ENCODE measurements at places on chromosomes 7 and 10.

DNA sequence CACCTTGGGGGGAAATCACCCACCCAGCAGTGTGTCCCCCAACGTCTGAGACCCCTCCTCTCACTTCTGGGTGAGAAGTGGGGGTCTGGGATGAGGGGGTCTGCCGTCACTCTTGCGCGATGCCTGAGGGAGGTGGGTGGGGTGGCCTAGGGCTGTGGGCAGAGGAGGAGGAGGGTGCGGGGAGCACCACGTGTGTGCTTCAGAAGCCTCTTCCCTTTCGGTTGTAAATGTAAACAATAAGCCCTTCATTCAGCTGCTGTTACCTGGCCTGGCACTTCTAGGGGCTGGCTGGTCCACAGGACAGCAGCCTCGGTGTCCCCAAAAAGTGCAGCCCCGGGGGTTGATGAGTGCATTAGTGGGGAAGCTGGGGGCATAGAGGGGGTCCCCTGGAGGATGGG, 1.3 kb downstream of the CLIP2 start:
- no peak for DNase-seq

DNA sequence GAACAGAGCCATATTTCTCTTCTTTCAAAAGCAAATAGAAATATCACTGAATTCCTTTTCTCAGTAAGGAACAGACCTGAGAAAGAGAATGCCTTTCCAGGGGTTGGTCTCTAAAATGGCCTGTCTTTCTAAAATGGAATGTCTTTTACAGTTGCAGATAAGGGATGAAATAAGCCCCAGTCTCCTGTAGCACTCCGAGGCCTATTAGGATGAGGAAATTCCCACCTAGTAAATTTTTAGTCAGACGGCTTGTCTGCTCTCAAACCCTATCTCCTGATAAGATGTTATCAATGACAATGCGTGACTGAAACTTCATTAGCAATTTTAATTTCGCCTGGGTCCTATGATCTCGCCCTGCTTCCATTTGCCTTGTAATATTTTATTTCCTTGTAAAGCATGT, 2.9 kb upstream of the EFCAB10 start:
- DNase-seq, result no peak

GRCh38 chr10:18683427-18683826, 24.2 kb downstream of the ARL5B start:
- DNase-seq, result no peak

GRCh38 chr10:110725801-110726630, 81.9 kb downstream of the RBM20 start:
- DNase-seq, result no peak

- no peak for DNase-seq
Observed at GRCh38 chr7:128422037-128422436, 12.3 kb upstream of the IMPDH1 start.

GRCh38 chr10:46525177-46525823, 31.2 kb downstream of the GPRIN2 start:
- DNase-seq, result peak; percentile 22

DNA sequence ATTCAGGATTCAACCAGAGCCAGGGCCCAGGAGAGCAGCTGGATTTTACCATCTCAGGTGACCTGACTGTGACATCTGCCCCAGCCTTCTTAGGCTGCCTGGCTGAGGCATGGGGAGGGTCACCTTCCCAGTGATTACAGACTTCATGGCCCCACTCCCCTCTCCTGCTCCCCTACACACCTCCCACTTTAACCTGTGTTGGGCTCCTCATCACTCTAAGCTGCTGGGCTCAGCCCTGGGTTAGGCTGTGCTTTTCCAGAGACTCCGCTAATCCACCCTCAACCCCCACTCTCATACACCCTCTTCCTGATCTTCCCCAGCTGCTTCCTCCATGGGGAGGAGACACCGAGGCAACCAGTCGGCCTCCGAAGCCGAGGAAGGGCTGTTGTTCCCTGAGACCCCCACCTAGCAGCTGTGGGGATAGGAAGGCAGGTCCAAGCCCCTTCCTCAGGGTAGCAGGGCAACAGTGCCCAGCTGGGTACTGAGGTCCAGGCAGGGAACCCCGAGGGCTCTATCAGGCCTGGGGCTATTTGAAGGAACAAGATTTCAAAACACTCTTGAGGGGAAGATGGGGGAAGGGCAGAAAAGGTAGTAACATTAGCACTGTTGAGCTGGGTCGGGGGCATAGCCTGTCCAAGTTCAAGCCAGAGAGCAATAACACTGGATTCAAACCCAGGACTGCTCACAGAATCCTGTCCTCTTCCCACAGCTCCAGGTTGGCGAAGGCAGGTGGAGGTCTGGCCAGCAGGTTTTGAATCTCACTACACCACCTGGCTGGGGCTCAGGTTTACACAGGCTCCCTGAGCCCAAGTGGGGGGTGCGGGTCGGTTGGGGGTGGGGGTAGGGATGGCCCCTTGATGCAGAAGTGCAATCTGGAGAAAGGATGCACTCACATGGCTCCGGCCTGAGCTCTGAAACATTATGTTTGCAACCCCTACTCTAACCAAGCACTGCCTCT, 1.8 kb downstream of the IMPDH1 start:
- DNase-seq, result no peak

GRCh38 chr7:112150823-112151641, 55.2 kb downstream of the DOCK4 start:
- no peak for DNase-seq

Measured in activated T-cell treated with anti-CD3 and anti-CD28 coated beads, Interleukin-2, amount 50 U/mL, for 24 hours (primary cell).